ENCODE measurements at places on chromosomes 3 and 15. TPM values are rescaled to one million over a fixed set of nuclear protein-coding genes. Genes with fewer than 3 reads are reported as not detected.

The CCNB2 gene
- 127 TPM for total RNA-seq

The PIGB gene
- 17.0 TPM for total RNA-seq

The GOLGA8S gene
- 0.05 TPM for total RNA-seq

The WDR93 gene
- 0.05 TPM for total RNA-seq

The GOLGA8Q gene
- 0.45 TPM for total RNA-seq

The CCR8 gene
- total RNA-seq = not detected

The NOX5 gene
- total RNA-seq = not detected

The ALDH1L1 gene
- not detected for total RNA-seq

The QARS1 gene
- total RNA-seq = 98.5 TPM

The VPS8 gene
- total RNA-seq = 43.9 TPM

The MYEF2 gene
- 4.4 TPM for total RNA-seq

The C3orf22 gene
- total RNA-seq = not detected

The PROS1 gene
- 5.8 TPM for total RNA-seq

The UBAP1L gene
- 0.38 TPM for total RNA-seq

The AMT gene
- 0.85 TPM for total RNA-seq

The UROC1 gene
- total RNA-seq = not detected

The BMF gene
- 6.2 TPM for total RNA-seq

The TMEM212 gene
- total RNA-seq = not detected

The CYFIP1 gene
- 110 TPM for total RNA-seq

The CRYGS gene
- total RNA-seq = 0.63 TPM

The PPP1R14D gene
- total RNA-seq = not detected

The CNOT10 gene
- 28.4 TPM for total RNA-seq

The OPA1 gene
- total RNA-seq = 104 TPM

The ZNF385D gene
- total RNA-seq = not detected

The SKOR1 gene
- total RNA-seq = not detected

The SEMA3G gene
- 0.13 TPM for total RNA-seq

The TMCO5A gene
- total RNA-seq = not detected

The CADPS gene
- not detected for total RNA-seq

The TRPM1 gene
- 0.08 TPM for total RNA-seq

The LRRIQ4 gene
- not detected for total RNA-seq

The LOXL1 gene
- total RNA-seq = 8.3 TPM

The CSPG4 gene
- 0.32 TPM for total RNA-seq

The CPA3 gene
- 0.08 TPM for total RNA-seq

The ACSBG1 gene
- not detected for total RNA-seq
